ENCODE measurements at places on chromosomes 12 and 14.
A peak's percentile ranks its signal among the peaks of the same experiment; 100 is the strongest.

DNA sequence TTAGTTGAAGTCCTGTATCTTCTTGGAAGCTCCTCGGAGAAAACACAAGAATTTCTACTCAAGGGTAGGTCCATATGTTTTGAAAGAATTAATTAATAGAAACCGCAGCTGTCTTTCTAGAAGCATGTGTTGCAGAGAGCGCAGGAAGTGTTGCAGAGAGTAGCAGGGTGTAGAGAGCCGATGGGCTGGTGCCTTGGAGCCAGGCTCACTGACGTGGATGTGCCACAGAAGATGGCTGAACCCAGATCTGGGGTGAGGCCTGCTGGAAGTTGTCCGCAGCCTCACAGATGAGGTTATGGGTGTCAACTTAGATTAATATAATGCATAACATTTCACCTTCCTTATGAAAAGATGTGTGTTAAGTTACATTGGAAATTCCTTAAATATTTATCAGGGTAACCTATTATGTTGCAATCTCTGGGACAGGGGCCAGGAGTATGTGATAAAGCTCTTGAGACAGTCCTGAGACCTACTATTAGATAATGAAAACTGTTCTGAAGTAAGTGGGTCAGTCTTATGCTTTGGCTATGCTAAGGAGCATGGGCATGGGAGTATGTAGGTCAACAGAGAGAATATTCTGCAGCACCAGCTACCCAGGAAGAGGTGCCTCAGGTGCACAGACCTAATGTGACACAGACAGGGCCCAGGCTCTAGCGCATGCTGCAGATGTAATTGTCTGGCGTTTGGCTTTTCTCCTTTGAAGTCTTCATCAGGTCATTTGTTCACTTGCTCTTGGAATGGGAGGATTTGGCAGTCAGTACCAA, 973.3 kb downstream of the BCL11B start:
- DNase-seq = no peak

- no peak for DNase-seq
These were observed 7.8 kb downstream of the PRPF39 start for GRCh38 chr14:45091710-45092109.

- peak; percentile 55 for DNase-seq
These were observed 19.7 kb upstream of the LRTM2 start for GRCh38 chr12:1800401-1801302.

DNA sequence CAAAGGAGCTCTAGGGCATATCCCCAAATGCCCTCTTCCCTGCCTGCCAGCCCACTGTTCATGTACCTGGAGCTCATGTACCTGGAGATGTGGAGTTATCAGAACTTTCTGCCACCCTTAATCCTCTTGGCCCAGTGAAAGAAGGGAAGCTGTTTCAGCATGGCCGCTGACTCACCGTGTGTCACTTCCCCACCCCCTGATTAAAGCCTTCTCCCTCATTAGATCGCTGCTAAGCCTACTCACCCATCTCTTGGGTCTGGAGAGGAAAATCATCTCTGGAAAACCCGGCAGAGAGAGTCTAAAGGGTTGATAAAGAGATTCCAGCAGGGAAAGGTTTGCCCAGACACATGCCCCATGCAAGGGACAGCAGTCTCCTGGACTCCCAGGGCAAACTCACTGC, 4.5 kb upstream of the LTBP2 start:
- no peak for DNase-seq

GRCh38 chr12:116609319-116610114, 50.3 kb downstream of the MAP1LC3B2 start:
- peak; percentile 57 for DNase-seq

DNA sequence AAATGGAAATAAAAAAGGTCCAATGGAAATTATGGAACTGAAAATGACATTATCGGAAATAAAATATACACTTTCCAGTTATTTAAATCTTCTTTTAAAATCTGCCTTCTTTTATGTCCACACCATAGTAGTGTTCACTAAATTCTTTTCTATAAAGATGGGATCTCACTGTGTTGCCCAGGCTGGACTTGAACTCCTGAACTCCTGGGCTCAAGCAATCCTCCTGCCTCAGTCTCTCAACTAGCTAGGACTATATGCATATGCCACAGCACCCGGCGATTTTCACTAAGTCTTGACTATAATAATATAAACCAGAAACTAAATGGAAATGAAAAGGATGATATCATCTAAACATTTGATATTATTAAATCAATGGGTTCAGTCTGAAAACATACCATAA, 188.4 kb downstream of the MED13L start:
- no peak for DNase-seq

GRCh38 chr12:131856366-131857097, 28.3 kb downstream of the MMP17 start:
- no peak for DNase-seq

GRCh38 chr12:78081590-78082314, 251.1 kb downstream of the NAV3 start:
- DNase-seq = no peak

GRCh38 chr14:66389481-66389880, 96.7 kb upstream of the CCDC196 start:
- no peak for DNase-seq

DNA sequence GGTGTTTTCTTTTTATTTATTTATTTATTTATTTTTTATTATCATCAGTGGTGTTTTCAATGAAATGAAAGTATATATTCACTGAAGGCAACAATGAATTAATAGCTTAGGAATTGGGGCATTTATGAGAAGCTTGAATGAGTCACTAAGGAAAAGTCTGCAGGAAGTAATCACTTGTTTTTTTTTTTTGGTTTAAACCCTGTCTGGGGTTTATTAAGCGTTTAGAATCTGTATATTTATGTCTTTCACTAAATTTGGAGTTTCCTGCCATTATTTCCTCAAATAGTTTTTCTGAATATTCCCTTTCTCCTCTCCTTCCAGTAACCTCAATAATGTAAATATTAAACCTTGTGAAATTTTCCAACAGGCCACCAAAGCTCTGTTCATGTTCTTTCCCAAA, 85.5 kb downstream of the TESC start:
- no peak for DNase-seq

- DNase-seq = no peak
These were observed at the start of gene SCNN1A for GRCh38 chr12:6375269-6376078. TSS of gene SCNN1A (minus strand) at chr12:6375563. CDS start at chr12:6374783, 780 bp downstream.
